ENCODE measurements at places on chromosomes 3 and 15. TPM values are rescaled to one million over a fixed set of nuclear protein-coding genes. Genes with fewer than 3 reads are reported as not detected.

The MAPKAPK3 gene
- 187 TPM for total RNA-seq

The SORD gene
- 5.7 TPM for total RNA-seq

The KCNAB1 gene
- 3.2 TPM for total RNA-seq

The TMEM41A gene
- total RNA-seq, result 10.2 TPM

DNA sequence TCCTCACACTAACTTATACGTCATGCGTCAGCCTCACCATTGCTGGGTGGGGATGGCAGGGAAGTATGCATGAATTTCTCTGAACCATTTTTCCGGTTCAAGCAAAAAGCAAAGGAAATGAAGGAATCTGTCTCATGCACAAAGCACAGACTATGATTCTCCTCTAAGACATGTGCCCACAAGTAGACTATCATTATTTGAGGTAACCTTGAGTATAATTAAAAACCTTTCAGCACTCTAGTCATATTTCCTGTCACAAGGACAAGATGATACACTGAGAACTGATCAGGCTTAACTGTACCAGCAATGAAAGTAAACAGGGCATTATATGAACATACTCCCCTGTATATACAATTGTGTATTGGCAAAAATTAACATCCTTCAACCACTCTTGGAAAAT lies 56.7 kb upstream of the TSC22D2 start:
- DNase-seq, result no peak
- no peaks in the 10 kb centered on the region for H3K4me1 ChIP-seq
- H3K27me3 ChIP-seq, result no peaks in the 10 kb centered on the region
- H3K36me3 ChIP-seq, result no peaks in the 10 kb centered on the region
- no peak overlapping the region for H3K27ac ChIP-seq
- H3K4me3 ChIP-seq, result no peak overlapping the region

- no peaks in the 10 kb centered on the region for H3K27me3 ChIP-seq
- no peaks in the 10 kb centered on the region for H3K4me1 ChIP-seq
- H3K4me3 ChIP-seq, result no peak overlapping the region
- no peaks in the 10 kb centered on the region for H3K36me3 ChIP-seq
- H3K27ac ChIP-seq, result no peak overlapping the region
Observed at GRCh38 chr3:134998855-134999254, 203.8 kb downstream of the EPHB1 start.

GRCh38 chr3:148330542-148330941 lies 367.2 kb upstream of the AGTR1 start:
- no peaks in the 10 kb centered on the region for H3K27me3 ChIP-seq
- no peak overlapping the region for H3K4me3 ChIP-seq
- DNase-seq, result no peak
- H3K27ac ChIP-seq, result no peak overlapping the region
- H3K4me1 ChIP-seq, result no peaks in the 10 kb centered on the region

DNA sequence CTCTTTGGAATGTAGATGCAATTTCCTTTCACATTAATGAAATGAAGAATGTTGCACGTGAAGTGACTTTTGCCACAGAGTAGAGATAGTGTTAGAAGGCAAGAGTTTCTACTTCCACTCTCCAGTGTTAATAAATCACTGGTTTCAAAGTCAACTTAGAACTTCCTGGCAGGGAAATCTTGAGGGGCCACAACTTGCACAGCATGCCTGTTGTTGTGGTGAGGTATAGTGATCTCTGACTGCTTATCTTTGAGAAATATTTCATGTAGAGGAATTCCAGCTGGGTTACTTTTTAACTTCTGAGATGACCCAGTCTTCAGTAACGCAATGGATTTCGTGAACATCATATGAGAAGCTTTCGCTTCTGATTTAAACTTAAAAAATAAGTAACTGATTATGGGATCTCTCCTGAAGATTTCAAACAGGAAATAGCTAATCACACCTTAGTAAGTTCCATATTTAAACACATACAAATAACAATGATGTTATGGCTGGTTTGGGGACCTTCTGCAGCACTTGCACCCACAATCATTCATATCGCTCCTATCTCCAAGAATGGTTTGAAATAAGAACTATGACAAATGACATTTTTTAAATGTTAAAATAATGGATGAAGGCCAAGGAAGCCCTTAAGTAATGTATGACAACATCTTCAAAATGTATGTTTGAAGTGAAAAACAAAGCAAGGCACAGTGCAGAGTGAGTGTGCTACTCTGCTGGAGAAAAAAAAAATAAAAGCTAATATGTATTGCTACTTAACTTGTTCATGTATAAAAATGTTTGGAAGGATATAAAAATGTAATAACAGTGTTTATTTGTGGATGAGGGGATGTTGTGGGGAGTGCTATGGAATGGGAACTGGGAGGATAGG lies 726.5 kb upstream of the NECTIN3 start:
- no peak overlapping the region for H3K27ac ChIP-seq
- no peak overlapping the region for H3K4me3 ChIP-seq
- no peaks in the 10 kb centered on the region for H3K27me3 ChIP-seq
- no peak for DNase-seq
- H3K36me3 ChIP-seq, result no peaks in the 10 kb centered on the region
- H3K4me1 ChIP-seq, result no peaks in the 10 kb centered on the region

DNA sequence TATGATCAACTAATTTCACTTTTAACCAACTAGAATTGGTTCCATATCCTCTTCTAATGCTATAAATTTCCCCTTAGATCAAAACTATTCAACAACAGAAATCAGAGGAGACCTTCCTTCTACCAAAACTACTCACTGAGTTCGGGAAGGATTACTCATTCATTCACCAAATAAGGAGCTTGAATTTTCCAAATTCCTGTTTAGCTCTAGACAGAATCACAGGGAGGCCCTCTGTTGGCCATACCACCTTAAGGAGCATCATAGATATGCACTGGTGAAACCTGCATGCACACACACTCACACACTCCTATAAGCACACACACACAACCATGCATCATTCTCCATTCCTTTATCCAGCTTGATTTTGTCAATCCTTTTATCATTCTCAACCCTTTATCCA lies 49.0 kb downstream of the SUCLG2 start:
- DNase-seq, result no peak
- peaks cover 39% of the 10 kb centered on the region for H3K36me3 ChIP-seq
- no peaks in the 10 kb centered on the region for H3K27me3 ChIP-seq

Measured in right atrium auricular region (tissue), 2 donors.